ENCODE measurements at places on chromosomes 1 and 21.

GRCh38 chr21:32861866-32862265 is 90.3 kb upstream of the PAXBP1 start:
- DNase-seq, result no peak

DNA sequence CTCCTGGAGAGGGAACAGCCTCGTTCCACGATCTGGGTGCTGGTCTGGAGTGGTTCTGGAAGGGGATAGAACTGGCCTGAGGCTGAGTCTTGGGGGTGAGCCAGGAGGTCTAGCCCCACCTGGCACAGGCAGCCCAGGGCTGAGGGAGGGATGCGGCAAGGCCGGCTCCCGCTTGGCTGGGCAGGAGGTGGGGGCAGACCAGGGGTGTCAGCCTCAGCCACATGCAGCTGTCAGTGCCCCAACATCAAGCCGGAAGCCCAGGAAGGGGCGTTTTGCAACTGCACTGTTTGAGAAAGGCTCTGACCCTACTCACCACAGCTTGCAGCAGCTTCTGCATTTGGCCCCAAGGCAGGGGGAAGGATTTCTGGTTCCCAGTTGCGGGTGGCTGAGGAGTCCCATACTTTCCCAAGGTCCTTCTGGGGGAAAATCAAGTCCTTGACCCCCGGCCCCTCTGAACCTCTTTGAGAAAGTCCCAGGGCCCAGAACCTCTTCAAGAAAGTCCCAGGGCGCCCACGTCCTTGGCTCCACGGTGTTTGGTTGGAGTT is 2.0 kb downstream of the EFHD2 start:
- DNase-seq, result no peak

- peak; percentile 16 for DNase-seq
Observed at GRCh38 chr1:19338323-19338762, 26.2 kb downstream of the SLC66A1 start.

- DNase-seq, result no peak
Observed at GRCh38 chr21:15355066-15355465, 290.3 kb upstream of the NRIP1 start.

DNA sequence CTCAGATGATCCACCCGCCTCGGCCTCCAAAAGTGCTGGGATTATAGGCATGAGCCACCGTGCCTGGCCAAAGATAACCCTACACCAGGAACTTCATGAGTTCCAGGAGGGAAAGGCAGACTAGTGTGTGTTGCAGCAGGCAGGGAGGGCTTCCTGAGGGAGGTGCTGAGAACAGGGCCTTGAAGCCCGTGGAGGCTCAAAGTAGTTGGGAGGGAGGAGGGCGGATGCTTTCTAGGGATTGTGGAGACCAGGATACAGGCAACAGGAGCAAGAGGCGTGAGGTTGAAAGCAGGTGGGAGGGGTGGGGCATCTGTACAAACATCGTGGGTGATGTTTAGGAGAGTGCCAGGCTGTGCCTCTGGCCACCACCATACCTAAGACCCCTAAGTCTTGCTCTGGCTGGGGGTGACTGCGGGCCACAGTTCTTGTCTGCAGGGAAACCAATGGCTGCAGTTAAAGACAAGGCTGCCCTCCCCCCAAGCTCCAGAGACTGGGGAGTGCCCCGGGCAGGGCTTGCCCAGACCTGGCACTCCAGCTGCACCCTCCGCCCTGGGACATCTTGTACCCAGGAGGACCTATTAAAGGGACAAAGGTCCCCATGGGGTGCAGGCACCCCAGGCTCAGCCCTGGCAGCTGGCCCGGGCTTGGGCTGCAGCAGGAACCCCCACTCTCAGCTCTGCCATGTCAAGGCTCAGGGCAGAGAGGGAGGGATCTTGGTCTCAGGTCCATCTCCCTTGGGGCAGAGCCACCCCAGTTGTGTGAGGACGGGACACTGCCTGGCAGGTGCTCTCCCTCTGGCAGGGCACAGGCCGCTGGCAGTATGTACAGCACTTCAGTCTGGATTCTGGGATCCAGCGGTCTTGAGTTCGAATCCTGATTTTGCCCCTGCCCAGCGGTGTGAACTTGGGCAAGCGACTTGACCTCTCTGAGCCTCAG is 22.1 kb upstream of the CASZ1 start:
- DNase-seq, result no peak

DNA sequence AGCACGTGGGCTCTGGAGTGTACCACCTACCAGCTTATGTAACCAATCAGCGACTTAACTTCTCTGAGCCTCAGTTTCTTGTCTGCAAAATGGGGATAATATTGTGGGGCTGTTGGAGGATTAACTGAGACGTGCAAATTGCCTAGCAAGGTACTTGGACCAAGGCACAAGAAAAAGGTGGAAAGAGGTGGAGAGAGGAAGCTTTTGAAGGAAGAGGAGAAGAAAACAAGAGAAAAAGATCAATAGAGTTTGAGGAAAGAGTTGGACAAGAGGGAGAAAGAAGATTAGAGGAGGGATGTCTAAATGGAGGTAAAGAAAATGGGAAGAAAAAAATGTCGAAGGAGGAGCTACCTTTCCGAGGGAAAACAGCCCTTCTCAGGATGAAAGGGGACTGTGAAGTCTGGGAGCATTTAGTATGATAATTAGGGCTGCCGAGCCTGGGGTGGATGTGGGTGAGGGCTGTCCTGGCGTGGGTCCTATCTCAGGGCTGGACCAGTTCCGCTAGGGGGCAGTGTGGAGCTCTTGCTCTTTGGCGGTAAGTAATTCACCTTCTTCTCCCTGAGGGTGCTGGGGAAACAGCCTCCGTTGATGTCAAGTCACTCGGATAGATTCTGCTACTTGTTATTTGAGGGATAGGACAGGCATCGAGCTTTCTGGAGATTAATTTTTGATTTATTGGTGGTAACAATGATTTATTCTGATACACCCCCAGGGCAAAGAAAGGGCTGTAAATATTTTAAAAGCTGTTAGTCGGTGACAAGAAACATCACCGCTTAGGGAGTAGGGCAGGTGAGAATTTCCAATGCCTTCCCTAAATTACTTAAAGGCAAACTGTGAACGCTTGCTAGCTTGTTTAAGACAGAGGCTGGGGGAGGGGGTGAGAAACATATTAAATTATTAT is 79.0 kb upstream of the NFASC start:
- DNase-seq, result peak; percentile 94

- no peak for DNase-seq
Observed at GRCh38 chr1:12202577-12202976, 27.3 kb upstream of the VPS13D start.

DNA sequence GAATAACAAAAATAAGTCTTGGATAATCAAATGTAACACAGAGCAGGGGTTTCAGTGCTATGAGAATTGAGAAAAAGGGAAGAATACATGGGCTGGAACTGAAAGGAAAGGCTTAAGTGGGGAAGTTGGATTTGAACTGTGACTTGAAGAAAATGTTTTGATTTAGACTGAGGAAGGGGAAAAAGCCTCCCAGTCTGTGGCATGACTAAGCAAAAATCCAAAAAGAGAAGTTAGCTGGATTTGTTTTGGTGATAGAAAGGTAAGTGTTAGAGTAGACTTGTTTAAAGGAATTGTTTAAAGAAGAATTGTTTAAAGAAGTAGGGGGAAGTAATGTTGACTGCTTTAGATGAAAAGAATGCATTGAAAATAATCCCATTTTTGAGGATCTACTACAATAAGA is 46.0 kb downstream of the KCNK2 start:
- no peak for DNase-seq

- DNase-seq, result no peak
Observed at GRCh38 chr1:173148971-173149370, 58.2 kb downstream of the TNFSF4 start.

DNA sequence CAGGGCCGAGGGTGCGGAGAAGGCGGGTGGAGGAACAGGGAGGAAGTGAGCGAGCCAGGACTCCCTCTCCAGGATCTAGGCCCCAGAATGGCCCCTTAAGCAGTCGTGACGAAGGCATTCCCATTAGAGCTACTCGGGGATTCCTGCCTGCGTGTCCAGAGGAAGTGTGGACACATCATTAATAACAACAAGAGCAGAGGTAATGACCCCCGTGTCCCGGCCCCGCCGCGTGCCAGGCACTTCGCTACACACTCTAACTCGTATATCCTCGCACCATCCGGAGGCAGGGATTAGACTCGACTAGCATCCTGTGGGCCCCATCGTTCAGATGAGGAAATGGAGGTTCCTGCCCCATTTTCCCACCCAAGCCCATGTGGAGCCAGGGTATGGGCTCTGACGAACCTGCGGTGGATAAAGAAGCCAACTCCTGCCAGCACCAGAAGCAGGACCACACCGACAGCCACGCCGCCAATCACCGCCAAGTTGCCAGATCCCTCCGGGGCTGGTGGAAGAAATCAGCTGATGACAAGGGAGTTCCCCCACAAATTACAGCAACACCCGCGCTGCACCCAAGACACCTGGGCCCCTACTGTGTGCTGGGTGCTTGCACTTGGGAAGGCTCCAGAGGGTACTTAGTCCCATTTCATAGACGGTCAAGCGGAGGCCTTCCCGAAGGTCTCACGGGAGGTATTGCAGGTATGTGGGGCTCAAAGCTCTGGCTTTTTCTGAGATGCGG is 21.6 kb downstream of the EPHA2 start:
- DNase-seq, result no peak

GRCh38 chr1:158068918-158069317 is 75.5 kb downstream of the KIRREL1 start:
- DNase-seq, result no peak

DNA sequence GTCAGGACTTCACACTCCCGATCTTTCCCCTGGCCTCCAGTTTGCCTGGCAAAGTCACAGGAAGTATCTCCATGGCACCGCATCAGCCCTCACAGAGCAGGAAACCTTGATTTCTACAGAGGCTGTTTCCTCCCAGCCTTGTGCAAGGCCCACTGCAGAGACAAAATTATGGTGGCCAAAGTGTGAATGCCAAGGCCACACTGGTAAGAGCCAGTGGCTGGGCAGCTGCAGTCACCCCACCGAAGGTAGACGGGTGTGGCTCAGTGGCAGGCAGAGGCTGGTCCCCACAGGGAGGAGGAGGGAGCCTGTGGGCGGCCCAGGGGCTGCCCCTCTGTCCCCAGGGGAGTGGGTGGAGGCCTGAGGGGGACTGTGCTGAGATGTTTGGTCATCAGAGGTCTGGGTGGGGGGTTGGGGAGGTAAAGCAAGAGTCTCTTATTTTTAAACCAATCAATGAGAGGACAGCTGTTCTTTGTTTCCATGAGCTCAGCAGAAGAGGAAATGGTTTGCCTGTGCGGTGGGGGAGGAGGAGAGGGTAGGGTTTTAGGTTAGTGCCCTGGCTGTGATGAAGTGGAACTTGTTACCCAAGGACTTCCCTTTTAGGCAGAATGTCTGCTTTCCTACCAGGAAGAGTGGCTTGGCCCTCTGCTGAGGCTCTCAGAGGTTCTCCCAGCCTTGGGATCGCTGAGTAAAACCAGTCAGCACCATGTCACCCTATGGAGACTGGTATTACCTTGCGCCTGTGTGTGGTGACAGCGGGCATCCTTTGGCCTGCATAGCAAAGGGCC is 18.0 kb upstream of the BTG2 start:
- no peak for DNase-seq

- DNase-seq, result no peak
Observed at GRCh38 chr1:168300626-168301025, 19.9 kb downstream of the TBX19 start.

DNA sequence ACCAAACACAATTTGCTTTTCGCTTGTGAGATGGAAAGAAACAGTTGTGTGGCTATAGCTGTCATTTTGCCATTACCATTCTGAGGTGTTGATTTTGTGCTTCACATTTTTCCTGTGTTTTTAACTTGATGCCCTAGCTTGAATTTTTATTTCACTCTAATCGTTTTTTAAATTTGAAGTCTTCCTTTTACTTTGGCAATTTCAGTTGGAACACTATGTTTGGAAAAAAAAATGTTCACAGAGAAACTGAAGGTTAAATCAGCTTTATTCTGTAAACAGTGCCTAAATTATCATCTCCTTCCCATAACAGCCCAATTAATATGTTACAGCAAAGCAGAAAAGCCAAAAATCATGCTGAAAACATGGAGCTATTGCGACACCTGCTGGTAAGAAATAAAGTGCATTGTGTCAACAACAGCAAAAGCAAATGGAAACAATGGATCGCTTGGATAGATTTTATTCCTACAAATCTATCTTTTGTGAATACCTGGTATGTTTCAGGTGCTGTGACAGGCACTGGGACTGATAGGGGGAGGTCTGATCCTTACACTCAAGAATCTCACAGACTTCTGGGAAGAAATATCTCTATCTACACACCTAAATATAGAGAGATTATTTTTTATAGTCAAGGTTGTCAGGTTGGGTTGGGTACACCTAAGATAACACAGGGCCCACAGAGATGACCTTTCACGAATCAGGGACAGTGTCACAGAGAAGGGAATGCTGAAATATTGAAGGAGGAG is 16.2 kb upstream of the ERICH3 start:
- peak; percentile 63 for DNase-seq

GRCh38 chr1:26237230-26237966 is 3.4 kb downstream of the CEP85 start:
- DNase-seq, result no peak

DNA sequence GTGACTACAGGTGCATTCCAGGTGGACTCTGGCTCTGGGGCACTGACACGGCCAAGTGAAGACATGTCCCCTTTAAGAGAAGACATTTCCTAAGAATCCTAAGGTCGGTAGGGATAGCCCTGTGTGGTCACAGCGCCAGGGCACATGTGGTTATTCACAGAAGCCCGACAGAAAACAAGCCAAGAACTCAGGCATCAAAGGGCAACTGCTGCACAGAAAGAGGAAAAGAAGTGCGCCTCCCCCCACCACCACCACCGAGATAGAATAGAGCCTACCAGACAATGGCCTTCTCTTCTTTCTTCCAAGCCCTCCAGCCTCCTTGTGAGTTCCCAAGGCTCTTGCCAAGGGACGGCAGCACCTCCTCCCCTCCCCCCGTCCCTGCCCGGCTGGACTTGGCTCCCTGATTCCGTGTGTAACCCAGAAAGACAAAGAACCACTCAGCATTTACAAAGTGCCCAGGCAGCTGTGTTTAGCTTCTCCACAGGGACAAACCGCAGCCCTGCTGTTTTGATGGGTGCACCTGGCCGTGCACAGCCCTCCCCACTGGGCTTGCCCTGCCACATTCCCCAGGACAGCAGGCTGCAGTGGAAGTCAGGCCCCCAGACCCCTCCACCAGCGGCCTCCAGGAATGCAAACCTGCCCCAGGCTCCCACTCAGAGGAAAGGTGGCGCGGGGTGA is 30.2 kb downstream of the TMPRSS2 start:
- peak; percentile 63 for DNase-seq

GRCh38 chr1:230915078-230915477 is 46.8 kb upstream of the C1orf198 start:
- no peak for DNase-seq
